ENCODE measurements at places on chromosomes 12 and 14.

- DNase-seq, result peak; percentile 74
These were observed at the start of gene INF2 for GRCh38 chr14:104689109-104689880. TSS of gene INF2 (plus strand) at chr14:104689618. CDS start at chr14:104701366, 11,748 bp downstream.

DNA sequence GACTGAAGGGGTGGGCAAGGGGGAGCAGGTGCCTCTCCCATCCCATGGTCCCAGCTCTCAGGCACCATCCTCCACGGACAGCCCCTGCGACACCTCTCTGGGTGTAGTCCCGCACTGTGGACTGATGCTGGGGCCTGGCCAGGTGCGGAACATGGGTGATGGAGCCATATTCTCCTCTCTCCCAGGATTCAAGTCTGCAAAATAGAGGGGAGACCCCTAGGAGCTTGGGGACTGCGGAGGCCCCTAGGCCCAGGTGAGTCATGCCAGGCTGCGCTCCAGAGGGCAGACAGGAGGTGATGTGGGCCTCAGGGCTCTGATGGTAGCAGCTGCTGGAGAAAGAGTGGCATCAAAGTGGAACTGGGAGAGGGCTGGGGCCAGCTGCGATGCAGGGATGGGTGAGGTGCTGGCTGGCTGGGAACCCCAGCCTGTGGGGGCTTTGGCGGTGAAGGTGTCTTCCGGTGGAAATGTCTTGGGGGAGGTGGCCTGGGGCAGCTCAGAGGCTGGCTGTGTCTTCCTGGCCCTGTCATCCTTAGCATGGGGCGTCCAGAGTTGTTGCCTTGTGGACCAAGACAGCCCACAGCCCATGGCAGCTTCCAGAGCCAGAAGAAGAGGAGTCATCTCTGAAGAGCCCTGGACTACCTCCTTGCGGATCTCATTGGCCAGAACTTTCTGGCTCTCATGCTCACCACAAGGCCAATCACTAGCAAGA, 149.1 kb downstream of the KIF26A start:
- DNase-seq, result no peak

- no peak for DNase-seq
These were observed 134.7 kb downstream of the CALM1 start for GRCh38 chr14:90531497-90531896.

GRCh38 chr14:24332268-24332993, 2.4 kb downstream of the ADCY4 start:
- DNase-seq, result peak; percentile 76

All from NCI-H82 (cell line).